ENCODE measurements at places on chromosomes 16 and 17.
A peak's percentile ranks its signal among the peaks of the same experiment; 100 is the strongest.

DNA sequence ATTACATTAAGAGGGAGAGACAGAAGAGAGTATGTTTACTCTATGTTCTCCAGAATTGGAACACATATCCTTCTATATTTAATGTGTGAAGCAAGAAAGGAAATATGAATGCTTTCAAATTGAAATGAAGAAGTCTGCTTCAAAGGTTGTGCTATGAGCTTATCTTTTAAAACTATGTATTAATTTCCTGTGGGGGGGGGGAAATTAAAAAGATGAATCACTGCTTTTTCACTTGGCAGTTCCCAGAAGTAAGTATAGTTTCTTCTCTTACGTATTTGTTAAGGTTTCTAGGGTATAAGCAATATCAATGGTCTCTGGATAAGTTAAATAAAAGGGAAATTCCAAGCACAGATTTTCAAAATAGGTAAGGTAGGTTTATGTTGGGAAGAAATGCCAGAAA, 7.0 kb downstream of the TERF2 start:
- no peak for ATAC-seq

GRCh38 chr16:4690946-4691665, 2.3 kb upstream of the NUDT16L1 start:
- no peak for ATAC-seq

DNA sequence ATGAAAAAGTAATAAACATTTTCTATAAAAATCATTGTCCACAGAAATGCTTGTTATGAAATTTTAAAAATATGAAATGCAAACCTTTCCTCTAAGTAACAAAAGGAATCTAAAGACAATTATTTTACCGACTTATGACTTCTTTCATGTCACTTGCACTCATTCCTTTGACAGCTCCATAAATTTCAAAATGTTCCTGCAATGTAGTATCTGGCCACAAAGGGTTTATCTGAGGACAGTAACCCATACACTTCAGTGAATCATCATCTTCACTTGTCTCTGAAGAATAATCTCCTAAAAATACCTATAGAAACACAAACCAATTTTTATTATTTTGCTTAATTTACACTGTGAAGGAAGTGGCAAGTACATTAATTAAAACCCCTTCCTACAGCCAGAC, 25.6 kb upstream of the ABCA10 start:
- no peak for ATAC-seq

GRCh38 chr17:78305801-78306200, 54.1 kb downstream of the SOCS3 start:
- no peak for ATAC-seq

DNA sequence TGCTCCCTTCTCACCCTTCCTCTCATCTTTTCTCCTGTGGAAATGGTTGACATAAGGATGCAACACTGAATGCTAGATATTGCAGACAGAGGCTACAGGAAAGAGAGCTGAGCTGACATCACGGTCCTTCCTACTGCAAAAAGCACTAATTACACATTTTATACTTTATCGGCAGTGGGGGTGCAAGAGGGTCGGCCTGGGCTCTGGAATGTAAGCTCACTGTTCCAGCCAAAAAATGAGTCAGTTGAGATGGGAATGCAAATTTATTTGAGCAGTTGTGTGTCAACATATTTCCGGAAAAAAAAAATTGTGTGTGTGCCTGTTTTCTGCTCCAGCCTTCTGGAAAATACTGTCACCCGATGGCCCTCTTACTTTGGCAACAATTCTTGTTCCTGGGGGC, 14.1 kb upstream of the MRTFB start:
- peak; percentile 20 for ATAC-seq

GRCh38 chr17:80830020-80830780, 161.4 kb upstream of the CHMP6 start:
- no peak for ATAC-seq
